OCI-LY7 (cell line): ENCODE measurements at places on chromosomes 2 and 18. TPM values are rescaled to one million over a fixed set of nuclear protein-coding genes. Genes with fewer than 3 reads are reported as not detected.

DNA sequence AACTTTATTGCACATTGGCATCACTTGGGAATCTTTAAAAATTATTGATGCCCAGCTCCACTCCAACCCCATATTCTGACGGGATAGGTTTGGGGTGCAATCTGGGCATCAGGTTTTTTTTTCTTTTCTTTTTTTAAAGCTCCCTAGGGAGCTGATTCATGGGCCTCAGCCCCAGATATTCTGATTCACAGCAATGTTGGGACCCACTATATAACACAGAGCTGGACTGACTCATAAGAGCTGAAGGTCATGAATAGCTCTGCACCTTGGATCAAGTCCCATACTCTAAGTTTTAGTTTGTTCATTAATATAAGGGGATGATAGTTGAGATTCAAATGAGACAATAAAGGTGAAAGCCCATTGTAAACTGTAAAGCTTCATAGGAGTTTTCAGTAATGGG is 191.1 kb upstream of the REV1 start:
- DNase-seq, result no peak

GRCh38 chr2:240564561-240565332 is 3.5 kb upstream of the RNPEPL1 start:
- peak; percentile 43 for DNase-seq

DNA sequence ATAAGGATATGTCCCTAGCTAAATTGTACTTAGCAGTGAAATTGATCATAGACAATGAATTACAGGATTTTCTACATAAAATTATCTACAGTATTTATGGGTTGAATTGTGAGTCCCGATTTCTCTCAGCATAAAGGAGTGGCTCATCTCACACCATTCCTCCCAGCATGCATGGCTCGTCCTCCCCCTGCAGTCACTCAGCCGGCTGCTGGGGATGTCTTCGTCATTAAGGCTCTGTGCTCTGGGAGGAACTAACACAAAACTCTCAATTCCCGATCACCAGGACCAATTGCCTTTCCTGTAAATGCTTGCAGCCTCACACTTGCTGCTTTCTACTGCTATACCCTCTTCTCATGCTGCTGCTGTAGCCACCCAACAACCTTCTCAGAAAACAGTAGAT is 75.9 kb downstream of the TXNL1 start:
- no peak for DNase-seq

DNA sequence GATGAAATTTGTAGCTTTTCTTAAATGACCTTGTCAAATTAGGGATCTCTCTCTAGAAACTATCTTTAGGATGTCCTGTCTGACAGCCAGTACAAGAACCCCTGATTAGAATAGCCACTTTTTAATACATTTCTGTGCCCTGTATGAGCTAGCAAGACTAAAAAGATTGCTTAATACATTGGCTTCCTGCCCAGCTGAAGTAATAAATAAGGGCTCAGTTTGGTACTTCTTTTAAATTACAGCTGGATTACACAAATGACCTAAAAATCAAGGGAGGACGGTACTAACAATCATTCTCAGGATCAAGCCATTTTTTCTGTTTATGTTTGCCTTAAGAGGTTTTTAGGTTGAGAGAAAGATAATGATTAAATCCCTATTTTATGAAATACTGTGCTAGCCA is 11.6 kb upstream of the OLA1 start:
- no peak for DNase-seq

DNA sequence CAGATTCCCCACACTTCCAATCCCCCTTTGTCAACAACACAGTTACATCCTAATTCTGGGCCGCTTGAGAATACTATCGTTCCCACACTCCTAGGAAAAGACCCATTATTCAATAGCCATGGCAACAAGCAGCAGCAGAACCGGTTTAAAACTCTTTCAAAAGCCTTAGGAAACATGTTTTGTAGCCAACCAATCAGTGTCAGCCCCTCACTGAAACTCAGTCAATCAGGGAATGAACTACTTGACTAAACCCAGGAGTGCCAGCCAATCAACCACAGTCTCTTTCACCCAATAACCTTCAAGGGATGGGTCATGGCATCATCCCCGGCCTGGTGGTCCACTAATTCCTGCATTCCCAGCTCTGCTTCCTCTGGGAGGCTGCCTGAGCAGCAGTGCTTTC is 204.8 kb upstream of the HS6ST1 start:
- no peak for DNase-seq

GRCh38 chr18:5393779-5394178 is 98.3 kb upstream of the ZBTB14 start:
- no peak for DNase-seq

DNA sequence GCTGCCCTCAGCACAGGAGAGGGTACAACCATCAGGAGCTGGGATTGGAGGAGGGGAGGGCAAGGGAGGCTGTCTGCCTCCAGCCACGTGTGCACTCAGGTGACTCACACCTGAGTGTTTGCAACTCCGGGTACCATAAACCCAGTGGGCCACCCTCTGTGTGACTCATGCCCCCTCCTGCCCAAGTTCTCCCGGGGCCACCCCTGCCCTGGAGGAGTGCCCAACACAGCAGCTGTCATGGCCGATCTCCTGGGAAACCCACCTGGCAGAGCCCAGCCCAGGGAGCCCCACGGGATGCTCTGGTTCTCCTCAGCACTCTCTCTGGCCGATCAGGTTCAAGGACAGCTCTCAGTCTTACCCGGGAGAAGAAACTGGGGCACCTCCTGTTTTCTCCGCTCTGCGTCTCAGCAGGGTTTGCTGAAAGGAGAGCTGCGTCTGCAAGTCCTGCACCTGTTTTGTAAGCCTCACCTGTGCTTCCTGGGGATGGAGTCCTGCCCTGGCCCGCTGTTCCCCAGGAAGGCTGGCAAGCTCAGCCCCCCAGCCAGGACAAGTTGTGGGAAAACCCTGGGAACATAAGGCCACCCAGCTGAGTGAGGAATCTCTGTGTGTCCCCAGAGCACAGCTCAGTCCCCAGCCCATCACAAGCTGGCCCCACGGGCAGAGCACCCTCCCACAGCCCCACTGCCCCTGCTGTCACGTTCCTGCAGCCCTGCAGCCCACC is 44.0 kb upstream of the UBE2F start:
- DNase-seq, result no peak

DNA sequence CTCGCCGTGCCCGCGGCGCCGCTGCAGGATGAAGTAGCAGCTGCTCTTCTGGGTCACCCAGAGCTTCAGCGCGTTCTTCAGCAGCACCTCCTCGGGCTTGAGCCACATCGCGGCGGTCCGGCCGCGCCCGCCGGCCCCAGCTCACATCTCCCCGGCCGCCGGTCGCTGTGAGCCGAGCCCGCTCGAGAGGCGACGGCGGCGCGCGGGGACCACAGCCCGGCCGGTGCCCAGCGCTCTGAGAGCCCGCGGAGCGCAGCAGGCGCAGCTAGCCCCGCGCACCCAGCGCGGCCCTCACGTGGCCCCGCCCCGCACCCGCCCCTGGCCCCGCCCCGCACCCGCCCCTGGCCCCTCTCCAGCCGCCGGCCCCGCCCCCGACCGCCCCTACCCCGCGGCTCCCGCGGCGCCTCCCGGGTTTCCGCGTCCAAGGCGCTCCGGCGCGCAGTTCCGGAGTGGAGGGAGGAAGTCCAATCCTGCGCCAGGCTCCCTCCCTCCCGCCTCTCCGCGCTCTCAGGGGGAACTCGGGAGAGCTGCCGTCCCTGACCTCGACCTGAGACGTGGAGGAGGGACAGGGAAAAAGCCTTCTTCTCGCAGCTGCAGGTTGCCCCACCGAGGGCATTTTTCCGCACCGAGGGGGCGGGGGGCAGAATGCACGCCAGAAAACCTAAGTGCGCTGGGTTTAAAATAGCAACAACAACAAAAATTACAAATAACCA is at the start of gene TBC1D8:
Gene TBC1D8, minus strand, starts transcription at position 237 of the 713 bp plus-strand sequence. Its CDS starts 129 bp downstream, at position 108.
- peak; percentile 37 for DNase-seq

GRCh38 chr2:204542982-204543608 is 2.2 kb upstream of the PARD3B start:
- DNase-seq, result no peak

- DNase-seq, result no peak
Measured at GRCh38 chr2:85838181-85838580, 50.6 kb downstream of the ST3GAL5 start.

DNA sequence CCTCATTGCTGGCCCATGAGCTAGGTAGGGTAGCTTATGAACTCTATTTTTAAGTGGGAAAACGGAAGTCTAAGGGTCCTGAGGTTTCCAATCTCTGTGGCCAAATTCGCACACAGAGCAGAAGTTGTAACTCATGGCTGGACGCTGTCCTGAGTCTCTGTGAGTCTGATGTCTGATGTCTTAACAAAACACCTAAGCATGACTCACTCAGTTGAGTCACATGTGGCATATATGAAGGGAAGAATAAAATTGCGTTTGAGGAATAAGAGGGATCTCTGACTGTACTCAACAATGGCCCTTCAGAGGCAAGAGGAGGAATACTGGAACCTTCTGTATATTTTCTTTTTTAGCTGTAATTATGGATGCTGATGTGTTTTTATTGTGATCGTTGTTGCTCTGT is 569.7 kb downstream of the RIT2 start:
- DNase-seq, result no peak

GRCh38 chr2:118841450-118841827 is 6.0 kb downstream of the EN1 start:
- no peak for DNase-seq

DNA sequence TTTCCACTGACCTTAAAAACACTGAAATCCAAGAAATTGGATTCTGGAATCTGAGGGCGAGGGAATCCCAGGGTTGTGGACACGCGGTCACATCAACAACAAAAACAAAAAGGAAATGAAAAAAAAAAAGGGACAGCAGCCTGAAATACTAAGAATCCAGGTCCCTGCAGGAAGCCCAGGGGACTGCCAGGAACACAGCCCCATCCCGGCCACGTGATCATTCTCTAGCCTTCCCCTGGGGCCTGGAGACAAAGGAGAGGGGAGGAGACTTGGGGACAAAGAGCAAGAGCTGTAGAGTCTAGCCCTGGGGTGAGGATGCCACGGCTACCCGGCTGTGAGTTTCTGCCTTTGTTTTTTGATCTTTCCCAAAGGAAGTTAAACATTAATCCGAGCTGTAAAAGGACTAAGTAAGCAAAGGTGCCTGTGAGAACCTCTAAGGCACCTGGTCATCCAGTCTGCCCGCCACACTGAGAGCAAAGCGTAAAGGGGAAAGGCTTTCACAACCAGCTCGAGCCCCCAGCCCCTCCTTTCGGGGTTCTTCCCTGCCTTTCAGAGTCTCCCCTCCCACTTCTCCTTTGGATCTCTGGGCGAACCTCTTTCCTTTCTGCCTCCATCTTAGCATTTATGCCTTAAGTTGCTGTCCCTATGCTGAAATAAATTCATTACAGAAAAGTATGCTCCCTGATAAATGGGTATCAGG is 57.9 kb upstream of the MSH2 start:
- DNase-seq, result no peak

DNA sequence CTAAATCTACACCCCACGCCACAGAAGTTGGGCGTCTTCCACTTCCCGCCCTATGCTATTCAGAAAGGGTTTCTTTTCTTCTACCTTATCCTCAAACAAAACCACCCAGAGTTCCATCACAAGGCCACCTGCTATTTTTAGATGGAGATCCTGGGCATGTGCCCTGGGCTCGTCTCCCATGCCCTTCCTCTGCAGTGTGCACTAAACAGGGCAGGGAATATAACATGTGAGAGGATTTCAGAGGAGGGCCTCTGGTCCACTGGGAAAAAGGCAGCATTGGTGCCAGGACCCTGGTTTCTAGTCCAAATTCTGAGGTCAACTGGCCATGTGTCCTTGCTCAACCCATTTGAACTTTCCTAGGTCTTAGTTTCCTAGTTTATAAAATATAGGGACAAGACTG is 320.0 kb downstream of the NCKAP5 start:
- no peak for DNase-seq

DNA sequence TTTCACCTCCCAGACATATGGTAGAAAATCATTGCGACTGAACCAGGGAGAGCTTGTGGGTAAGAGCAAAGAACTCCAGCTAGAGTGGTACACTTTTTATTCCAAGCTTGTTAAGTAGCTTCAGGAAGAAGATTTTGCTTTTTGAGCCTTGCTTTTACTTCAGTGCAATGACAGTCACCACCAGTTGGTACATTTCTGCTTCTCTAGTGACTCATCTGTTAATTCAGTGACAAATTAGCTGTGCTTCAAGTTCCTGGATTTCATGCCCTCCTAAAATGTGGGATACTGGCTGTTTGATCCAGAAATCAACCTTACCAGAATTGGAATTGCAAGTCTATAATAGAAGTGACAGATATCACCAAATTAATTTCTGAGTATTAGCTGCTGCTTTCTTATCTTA is 117.6 kb upstream of the TTN start:
- DNase-seq, result no peak

DNA sequence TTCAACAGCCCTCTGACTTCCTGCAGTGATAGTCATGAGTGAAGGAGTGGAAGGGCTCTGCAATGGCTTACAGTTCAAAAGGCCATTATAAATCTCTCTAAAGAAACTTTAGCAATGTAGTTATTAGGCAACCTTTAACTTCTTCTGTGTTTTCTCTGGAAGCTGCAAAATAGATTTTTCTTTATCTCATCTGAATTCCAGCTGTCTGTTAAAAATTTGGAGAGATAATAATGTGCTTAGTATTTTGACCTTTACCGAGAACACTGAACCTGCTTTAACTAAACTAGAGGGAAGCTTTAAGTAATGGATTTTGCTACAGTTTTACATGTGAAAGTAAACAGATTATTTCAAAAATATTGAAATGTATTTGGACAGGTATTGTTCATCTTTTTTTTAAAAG is 847.9 kb downstream of the ERBB4 start:
- DNase-seq, result no peak

DNA sequence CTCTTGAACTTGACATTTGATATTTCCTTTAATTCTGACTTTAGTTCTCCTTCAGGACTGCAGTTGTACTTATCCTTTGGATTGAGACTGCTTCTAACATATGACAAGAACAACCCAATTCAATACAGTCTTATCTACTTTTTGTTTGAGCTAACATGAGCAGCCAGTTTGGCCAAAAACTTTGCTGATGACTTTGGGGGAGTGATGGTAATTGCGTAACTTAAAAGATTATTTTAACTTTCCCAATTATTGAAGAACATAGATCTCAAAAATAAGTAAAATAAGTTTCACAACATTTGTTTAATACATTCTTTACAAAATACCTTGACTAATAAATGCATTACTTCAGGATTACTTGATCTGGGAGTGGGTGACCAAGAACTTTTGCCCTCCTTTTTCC is 1311.1 kb upstream of the NRXN1 start:
- DNase-seq, result no peak

DNA sequence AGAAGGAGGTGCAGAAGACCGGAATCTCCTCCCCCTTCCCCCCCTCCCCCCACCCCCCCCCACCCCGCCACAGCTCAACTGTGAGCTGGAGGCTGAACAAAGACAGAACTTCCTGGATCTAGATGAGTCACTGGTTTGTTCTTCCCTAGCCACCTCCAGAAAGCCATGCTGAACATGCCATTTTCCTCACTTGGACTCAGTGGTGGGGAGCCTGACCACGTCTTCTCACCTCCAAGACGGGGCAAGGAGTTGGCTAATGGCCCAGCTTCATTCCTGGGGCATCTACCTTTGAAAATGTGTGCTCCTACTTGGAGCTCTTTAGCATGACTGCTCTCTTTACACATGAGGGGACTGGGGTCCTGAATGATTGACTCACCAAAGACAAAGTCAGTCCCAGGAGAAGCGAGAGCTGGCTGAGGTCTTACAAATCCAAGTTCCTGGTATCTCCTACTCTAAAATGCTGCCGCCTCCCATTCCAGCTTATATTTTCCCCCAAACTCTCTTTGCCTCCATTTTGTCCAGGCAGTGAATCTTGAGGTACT is 22.6 kb upstream of the FZD5 start:
- DNase-seq, result no peak

EFEMP1 gene
- total RNA-seq, result 0.61 TPM in 1 of 2 replicates, not detected in the other

TEKT4 gene
- not detected in 2 replicates for total RNA-seq

NFATC1 gene
- 50.4 and 54.3 TPM in 2 replicates for total RNA-seq

DCAF17 gene
- 39.8 and 40.9 TPM in 2 replicates for total RNA-seq

FAM228A gene
- 0.31 and 0.46 TPM in 2 replicates for total RNA-seq

FAP gene
- total RNA-seq, result not detected in 2 replicates

CD8B2 gene
- total RNA-seq, result not detected in 2 replicates

LCT gene
- 0.09 and 0.15 TPM in 2 replicates for total RNA-seq

STARD6 gene
- not detected in 2 replicates for total RNA-seq
